ENCODE measurements at places on chromosomes 13 and 19. TPM values are rescaled to one million over a fixed set of nuclear protein-coding genes. Genes with fewer than 3 reads are reported as not detected.

FCGBP gene
- 0.38 TPM for total RNA-seq

TEKTIP1 gene
- total RNA-seq: not detected

CKM gene
- not detected for total RNA-seq

NCCRP1 gene
- total RNA-seq: not detected

DNAJC3 gene
- total RNA-seq: 105 TPM

GRK1 gene
- not detected for total RNA-seq

ECSIT gene
- 31.4 TPM for total RNA-seq

TJP3 gene
- not detected for total RNA-seq

TMEM86B gene
- 1.5 TPM for total RNA-seq

TINCR gene
- total RNA-seq: 0.28 TPM

CYSLTR2 gene
- total RNA-seq: 0.19 TPM

ZNF726 gene
- 6.5 TPM for total RNA-seq

KRTDAP gene
- not detected for total RNA-seq

NEK5 gene
- total RNA-seq: 0.28 TPM

GNG7 gene
- under 0.01 TPM for total RNA-seq

BLOC1S3 gene
- total RNA-seq: 3.8 TPM

ZIM2 gene
- under 0.01 TPM for total RNA-seq

SOX1 gene
- not detected for total RNA-seq

CEACAM21 gene
- not detected for total RNA-seq

KLK12 gene
- total RNA-seq: not detected

ZNF560 gene
- total RNA-seq: 2.7 TPM

FBXL3 gene
- 58.3 TPM for total RNA-seq

NANOS3 gene
- not detected for total RNA-seq

EVI5L gene
- 17.2 TPM for total RNA-seq

MEDAG gene
- total RNA-seq: 95.8 TPM

ZNF530 gene
- total RNA-seq: 8.2 TPM

CLEC11A gene
- total RNA-seq: 87.7 TPM

B3GNT3 gene
- total RNA-seq: not detected

CGB8 gene
- not detected for total RNA-seq

APOE gene
- total RNA-seq: 9.0 TPM

MYO16 gene
- 0.28 TPM for total RNA-seq

ADGRE3 gene
- not detected for total RNA-seq

KISS1R gene
- not detected for total RNA-seq

SIGLEC8 gene
- total RNA-seq: not detected

MAST3 gene
- total RNA-seq: 3.1 TPM

SYNE4 gene
- total RNA-seq: 0.28 TPM

YJEFN3 gene
- total RNA-seq: 0.28 TPM

AMER2 gene
- not detected for total RNA-seq

DZIP1 gene
- 33.8 TPM for total RNA-seq

HIF3A gene
- under 0.01 TPM for total RNA-seq

PSG7 gene
- under 0.01 TPM for total RNA-seq

YIPF2 gene
- 146 TPM for total RNA-seq

SYCN gene
- total RNA-seq: not detected

ZNF723 gene
- not detected for total RNA-seq

ITGBL1 gene
- 105 TPM for total RNA-seq

NOSIP gene
- total RNA-seq: 72.9 TPM

IGSF23 gene
- total RNA-seq: 0.19 TPM

PSG2 gene
- 0.56 TPM for total RNA-seq

STOML3 gene
- not detected for total RNA-seq

REEP6 gene
- total RNA-seq: 2.8 TPM

GAPDHS gene
- total RNA-seq: not detected

Data from regular cardiac myocyte (primary cell).